ENCODE measurements at places on chromosomes 6 and 20.

- no peak for DNase-seq
Measured at GRCh38 chr6:31614684-31615578, at the start of gene AIF1. AIF1 (plus strand) TSS chr6:31615234; CDS start chr6:31615330, 96 bp downstream.

DNA sequence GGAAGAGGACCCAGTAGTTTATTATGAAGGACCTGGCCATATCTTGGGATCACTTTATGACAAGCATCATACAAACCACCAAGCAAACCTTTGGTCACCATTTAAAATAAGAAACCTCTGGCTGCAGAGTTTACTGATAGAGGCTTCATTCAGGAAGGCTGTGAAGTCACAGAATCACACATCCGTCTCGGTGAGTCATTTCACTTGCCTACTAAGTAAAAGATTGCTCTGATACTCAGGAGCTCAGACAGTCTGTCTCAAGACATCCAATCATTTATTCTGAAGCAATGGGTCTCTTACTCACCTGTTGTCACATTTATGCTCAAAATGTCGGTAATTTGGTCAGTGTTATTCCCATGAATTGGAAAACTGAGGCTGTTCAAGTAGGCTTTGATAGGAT is 33.7 kb downstream of the ADGRF5 start:
- DNase-seq, result no peak

DNA sequence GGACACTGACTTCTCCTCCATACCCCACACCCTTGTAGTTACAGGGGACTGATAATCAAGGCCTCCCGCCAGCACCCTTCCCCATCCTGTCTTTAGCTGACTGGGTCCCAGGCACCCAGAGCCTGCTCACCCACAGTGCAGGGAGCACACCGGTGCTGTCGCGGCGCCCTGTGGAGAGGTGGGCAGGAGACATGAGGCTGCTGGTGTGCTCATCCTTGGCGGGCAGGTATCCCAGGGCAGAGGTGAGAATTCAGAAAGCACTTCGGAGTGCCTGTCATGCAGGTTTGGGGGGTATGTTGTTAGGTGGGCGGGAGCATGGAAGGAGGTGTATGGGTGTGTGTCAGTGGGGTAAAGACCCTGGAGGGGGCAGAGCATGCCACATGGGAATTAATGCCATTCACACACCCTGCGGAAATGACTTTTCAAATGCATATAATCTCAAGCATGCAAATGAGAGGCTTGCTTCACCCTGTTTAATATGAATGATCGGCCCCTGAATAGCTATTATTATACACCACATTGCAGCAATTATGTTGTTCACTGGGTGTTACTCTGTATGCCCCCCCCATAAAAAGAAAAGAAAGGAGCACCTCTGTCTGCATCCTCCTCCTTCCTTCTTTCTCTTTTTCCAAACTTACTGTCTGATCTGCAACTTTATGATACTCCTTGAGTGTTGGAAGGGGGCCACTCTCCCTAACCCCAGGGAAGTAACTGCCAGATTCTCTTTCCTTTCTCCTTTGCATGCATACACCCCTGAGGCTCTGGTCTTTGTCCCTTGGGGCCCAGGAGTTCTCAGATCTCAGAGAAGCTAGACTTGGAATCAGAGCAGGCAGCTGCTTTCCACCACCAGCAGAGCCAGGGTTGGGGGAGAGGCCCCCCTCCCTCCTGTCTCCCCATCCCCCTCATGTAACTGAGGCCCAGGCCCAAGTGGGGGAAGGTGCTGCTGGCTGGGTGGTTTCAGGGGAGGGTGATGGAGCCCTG is 16.0 kb downstream of the FOXP4 start:
- DNase-seq, result no peak

- no peak for DNase-seq
Measured at GRCh38 chr6:152026291-152026690, 218.8 kb downstream of the ESR1 start.

- DNase-seq, result no peak
Measured at GRCh38 chr6:168909288-168909687, 344.4 kb downstream of the THBS2 start.

DNA sequence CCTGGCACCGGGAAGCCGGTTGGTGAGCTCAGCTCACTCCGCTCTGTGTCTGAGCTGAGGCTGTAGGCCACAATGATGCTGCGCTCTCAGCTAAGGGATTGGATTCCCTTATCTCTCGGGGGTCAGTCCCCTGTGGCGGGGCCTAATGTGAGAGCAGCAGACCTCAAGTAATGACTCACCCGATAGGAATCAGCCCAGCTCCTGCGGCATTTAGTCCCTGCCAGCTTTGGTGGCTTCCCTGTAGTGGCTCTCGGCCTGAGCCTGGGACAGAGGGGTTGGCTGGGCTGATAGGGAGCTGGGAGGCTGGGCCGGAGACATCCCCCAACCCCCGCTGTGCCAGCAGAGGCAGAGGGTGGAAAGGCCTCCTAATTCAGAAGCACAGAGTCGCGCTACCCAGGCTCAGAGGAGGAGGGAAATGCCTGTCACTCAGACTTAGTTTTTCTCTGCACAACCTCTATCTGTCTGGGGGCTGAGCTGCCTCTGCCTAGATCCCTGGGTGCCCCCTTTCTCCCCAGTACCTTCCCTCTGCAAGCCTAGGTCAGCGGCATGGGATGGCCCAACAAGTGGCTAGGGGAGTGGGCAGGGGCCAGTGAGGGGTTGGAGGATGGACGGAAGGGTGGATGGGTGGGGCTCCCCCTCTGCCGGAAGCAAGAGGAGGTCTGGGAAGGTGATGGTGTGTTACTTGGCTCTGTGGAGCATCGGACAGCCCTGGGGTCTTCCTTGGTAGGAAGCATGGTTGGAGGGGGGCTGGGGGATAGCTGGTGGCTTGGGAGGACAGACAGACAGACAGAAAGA is 92.2 kb downstream of the CDH22 start:
- DNase-seq, result peak; percentile 18

DNA sequence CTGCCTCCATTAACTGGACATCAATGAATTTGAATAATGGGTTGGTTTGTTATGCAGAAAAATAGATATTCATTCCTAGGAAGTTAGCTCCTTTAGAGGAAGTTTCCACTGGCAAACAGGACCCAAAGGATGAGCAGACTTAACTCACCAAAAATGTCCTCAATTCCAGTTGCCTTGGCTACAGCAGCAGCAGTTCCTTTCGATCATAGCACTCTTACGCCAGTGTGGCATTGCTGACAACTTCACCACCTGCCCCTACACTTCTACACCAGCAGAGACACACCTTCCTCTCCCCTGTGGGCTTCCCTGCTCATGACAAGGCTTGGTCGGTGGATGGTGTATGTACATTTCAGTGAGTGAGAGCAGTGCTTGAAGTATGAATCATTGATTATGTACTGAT is 532.8 kb downstream of the QKI start:
- DNase-seq, result no peak

- DNase-seq, result no peak
Measured at GRCh38 chr6:136445063-136445462, 105.2 kb downstream of the MAP7 start.

- DNase-seq, result peak; percentile 74
Measured at GRCh38 chr6:144931172-144932035, 646.3 kb downstream of the UTRN start.

- peak; percentile 6 for DNase-seq
Measured at GRCh38 chr6:138004430-138005287, 102.6 kb downstream of the PERP start.

DNA sequence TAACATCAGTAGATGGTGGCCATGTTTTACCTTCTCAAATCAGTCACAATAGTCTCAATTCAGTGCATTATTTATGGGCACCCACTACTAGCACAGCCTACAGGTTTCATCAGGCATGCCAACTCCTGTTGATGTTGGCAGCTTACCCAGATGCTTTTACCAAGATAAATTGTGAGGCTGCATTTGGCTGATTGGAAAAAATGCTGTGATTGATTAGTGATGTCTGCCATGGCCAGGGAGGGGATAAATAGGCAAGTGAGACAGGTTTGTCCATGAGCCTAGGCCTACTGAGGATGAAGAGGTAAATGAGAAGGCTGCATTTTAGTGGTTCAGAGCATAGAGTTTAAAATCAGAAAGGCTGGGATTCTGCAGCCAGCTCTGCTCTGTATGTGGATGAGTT is 227.1 kb downstream of the NFATC2 start:
- no peak for DNase-seq

All from foreskin fibroblast (primary cell).